ENCODE measurements at places on chromosomes 5 and 9.

DNA sequence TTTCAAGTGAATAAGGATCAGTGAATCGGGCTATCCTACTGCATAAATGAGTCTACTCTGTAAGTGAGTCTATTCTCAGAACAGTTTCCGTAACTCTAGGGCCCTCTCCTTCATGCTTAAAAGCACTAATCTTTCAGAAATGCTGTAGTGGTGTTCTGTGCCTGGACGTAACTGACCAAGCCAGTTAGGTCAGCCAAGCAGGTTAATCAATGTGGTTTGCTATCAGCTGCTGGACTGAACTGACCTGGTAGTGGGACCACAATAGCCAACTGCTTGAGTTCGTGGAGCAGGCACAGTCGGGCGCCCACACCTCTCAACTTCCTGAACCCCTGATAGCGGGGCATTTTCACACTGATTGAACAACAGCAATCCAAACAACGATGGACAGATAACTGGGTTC, 6.8 kb downstream of the SLC1A3 start:
- DNase-seq, result no peak

GRCh38 chr9:16202914-16203728, 650.3 kb downstream of the CCDC171 start:
- no peak for DNase-seq

GRCh38 chr9:108325406-108325805, 530.4 kb downstream of the ACTL7B start:
- no peak for DNase-seq

- DNase-seq, result no peak
These were observed 108.5 kb upstream of the TXNDC8 start for GRCh38 chr9:110446171-110446570.

DNA sequence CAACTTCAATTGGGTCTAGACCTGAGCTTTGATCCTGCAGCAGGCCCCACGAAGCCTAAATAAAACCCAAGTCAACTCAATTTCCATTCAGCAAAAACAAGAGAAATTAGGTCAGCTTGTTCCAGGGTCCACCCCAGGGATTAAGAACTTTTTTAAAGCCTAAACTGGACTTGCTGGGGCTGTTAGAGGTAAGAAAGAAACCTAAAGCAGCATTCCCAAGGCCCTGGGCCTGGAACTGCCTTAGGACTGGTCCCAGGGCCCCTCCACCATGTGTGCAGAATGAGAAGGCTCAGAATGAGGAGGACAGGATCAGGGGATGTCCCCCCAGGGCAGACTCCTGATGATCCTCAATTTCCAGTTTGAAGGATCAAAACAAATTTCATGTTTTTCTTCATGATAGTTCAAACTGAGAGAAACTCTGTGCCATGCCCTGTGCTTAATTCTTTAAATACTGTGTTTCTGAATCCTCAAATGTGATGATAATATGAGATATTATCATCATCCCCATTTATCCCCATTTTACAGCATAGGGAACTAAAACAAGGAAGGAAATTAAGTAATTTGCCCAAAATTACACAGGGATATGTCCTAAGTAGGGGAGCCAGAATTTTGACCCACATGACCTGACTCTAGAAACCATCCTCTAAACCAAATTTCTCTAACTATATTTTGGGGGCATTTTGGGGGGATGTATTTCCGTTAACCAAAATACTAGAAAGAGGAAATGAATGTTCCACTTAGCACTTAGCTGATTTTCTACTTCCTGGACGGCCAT, 64.5 kb downstream of the DENND1A start:
- no peak for DNase-seq

GRCh38 chr5:35197351-35197750, 32.9 kb downstream of the PRLR start:
- DNase-seq, result no peak
